Fibroblast of skin of right quadriceps (primary cell): ENCODE measurements at places on chromosomes 6 and 20.

DNA sequence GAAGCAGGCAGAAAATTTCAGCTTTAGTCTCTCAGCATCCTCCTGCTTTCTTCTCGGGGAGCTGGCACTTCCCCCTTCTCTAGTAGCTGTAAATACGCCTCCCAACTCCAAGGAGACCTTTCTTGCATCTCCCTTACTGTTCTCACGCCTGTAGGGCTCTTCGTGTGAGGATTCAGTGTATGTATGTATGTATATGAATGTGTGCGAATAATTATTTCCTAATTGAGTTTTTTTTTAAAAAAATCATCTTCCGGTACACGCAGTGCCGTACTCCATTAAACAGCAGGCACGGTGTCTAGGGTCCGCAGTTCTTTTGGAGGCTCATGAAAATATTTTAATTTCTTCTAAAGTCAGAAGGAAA is 85.4 kb downstream of the HFE start:
- peak; percentile 55 for DNase-seq

DNA sequence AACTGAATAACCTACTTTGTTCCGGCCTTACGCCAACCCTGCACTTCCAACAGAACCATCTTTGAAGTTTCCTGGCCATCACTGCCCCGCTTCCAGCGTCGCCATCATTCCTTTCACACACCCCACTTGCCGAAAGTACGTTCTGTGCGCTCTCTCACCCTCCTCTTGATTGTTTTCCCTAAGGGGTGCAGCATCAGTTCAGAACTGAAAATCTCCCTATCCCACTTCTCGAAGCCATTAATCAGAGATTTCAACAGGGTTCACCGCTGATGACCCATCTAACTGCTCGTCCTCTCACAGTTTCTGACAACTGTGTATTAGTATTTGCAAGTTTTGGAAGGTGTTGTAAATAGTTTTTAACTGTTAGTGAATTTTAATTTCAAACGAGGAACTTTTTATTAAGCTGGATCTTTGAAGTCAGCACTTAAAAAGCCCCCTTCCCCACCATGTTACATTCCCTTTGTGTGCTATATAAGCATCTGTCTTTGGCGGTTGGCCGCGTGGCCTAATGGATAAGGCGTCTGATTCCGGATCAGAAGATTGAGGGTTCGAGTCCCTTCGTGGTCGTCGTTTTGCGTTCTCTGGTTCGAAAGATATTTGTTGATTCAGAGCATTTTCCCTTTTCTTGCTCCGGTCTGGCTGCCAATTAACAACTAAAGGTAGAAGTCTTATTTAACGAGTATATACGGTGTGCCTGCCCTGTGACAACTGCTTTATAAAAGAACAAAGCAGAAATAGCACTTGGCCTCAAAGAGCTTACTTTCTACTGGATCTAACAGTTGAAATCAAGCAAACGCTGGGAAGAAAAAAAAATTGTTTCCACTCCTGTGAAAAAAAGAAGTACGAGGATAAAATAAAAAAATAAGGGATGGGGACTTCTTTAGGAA is 42.6 kb downstream of the TRIM27 start:
- DNase-seq, result peak; percentile 78

- DNase-seq, result no peak
Measured at GRCh38 chr20:54468082-54468481, 7.3 kb upstream of the DOK5 start.

GRCh38 chr6:93916716-93917115 is 497.4 kb upstream of the EPHA7 start:
- DNase-seq, result no peak

GRCh38 chr6:38703949-38704590 is 1.1 kb upstream of the GLO1 start:
- DNase-seq, result no peak

DNA sequence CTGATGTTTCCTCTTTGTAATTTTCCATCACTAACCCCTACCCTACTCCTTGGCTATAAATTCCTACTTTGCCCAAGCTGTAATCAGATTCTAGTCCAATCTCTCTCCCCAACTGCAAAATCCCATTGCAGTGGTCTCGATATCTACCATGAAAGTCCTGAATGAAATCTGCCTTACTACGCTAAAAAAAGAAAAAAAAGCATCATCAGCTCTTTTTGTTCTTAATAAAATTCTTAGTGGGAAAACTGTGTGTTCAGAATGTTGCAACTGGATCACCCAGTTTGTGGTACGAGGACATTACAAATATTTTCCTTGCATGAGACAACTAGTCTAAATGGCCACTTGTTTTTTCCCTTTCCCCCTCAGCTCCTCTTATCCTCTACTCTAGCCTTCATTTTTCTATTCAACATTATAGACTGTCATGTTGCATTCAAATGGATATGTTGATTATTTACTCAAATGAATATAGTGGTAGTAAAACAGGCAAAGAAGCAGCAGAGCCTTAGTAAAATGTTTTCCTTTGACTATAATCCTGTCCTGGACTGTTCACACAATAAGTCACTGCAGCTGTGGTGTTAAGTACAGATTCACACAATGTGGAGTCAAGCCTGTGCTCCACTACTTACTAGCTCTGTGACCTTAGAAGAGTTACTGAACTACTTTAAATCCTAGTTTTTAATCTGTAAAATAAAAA is 527.1 kb upstream of the MARCKS start:
- no peak for DNase-seq

- DNase-seq, result no peak
Measured at GRCh38 chr6:30066082-30066481, 916 bp upstream of the PPP1R11 start.

GRCh38 chr6:80547827-80548226 is 441.4 kb downstream of the BCKDHB start:
- DNase-seq, result peak; percentile 93

DNA sequence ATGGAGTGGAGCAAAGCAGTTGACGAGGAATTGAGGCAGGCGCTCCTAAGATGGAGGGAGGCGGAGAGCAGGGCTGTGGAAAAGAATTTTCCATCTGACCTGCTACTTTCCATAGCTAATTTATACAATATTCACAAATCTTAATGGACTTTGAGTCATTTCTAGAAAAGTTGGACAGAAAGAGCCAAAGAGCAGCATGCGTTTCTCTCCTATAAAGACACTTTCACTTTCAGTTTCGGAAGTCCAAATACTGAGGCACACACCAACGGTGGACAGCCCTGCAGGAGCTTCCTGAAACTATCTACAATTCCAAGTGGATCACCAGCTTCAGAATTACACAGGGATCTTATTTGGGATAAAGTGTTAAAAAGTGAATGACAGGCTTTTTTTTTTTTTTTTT is 43.5 kb downstream of the PANK2 start:
- no peak for DNase-seq
